SK-N-SH (cell line): ENCODE measurements at places on chromosomes 4 and X.

- DNase-seq, result no peak
Observed at GRCh38 chrX:17567187-17567586, 170.1 kb upstream of the SCML1 start.

DNA sequence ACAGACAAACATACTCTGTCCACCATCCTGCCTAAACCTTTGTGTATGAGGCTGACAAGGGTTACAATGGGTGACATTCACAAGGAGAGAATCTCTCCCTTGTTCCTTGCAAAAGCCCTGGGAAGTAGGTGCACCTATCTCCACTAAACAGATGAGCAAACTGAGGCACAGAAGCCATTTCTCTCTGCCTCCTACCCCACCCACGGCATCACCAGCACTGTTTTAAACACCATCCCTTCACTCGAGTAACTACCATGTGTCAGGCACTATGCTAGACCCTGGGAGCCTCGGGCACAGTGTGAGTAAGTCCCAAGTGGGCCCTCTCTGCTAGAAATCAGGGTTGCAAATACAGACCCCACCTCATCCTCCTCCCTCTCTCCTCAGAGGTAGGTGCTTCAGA lies 899 bp downstream of the LYAR start:
- no peak for DNase-seq

- no peak for DNase-seq
Observed at GRCh38 chrX:97860226-97860625, 976.5 kb downstream of the RPA4 start.

GRCh38 chr4:177737387-177737940 lies 295.2 kb upstream of the AGA start:
- DNase-seq, result no peak

GRCh38 chr4:184438375-184438774 lies 36.0 kb downstream of the IRF2 start:
- DNase-seq, result no peak

- DNase-seq, result peak; percentile 6
Observed at GRCh38 chr4:18075823-18076433, 54.4 kb upstream of the LCORL start.

- DNase-seq, result no peak
Observed at GRCh38 chr4:134463771-134464170, 262.2 kb upstream of the PABPC4L start.
